ENCODE measurements at places on chromosomes 5 and 9. TPM values are rescaled to one million over a fixed set of nuclear protein-coding genes. Genes with fewer than 3 reads are reported as not detected.

ALAD gene
- total RNA-seq, result 117 TPM

ESM1 gene
- total RNA-seq, result 0.33 TPM

CAPSL gene
- total RNA-seq, result not detected

RNF183 gene
- not detected for total RNA-seq

SMC2 gene
- 17.8 TPM for total RNA-seq

NR2F1-AS1 gene
- total RNA-seq, result 84.2 TPM

CXCL14 gene
- 98.0 TPM for total RNA-seq

TICAM2 gene
- 4.2 TPM for total RNA-seq

OCLN gene
- 5.6 TPM for total RNA-seq

RGS7BP gene
- 77.7 TPM for total RNA-seq

SPINK1 gene
- not detected for total RNA-seq

PFN3 gene
- not detected for total RNA-seq

RALGPS1 gene
- 57.1 TPM for total RNA-seq

IL17B gene
- total RNA-seq, result not detected

C9orf50 gene
- 1.1 TPM for total RNA-seq

MIGA2 gene
- total RNA-seq, result 45.8 TPM

TMOD1 gene
- 38.1 TPM for total RNA-seq

CNTRL gene
- total RNA-seq, result 22.2 TPM

FRRS1L gene
- 143 TPM for total RNA-seq

ANKRA2 gene
- total RNA-seq, result 29.2 TPM

MZB1 gene
- total RNA-seq, result not detected

PCDHGA12 gene
- 19.6 TPM for total RNA-seq

POU5F2 gene
- total RNA-seq, result 5.5 TPM

PAEP gene
- not detected for total RNA-seq

ORM2 gene
- not detected for total RNA-seq

ACSL6 gene
- total RNA-seq, result 205 TPM

PCDHGB3 gene
- total RNA-seq, result 5.2 TPM
